Stimulated activated CD4-positive, alpha-beta T cell treated with anti-CD3 and anti-CD28 coated beads, Interleukin-1b, Interleukin-23, amount 100 ng/mL, for 1 hour (primary cell): ENCODE measurements at places on chromosomes 13 and 19.

- DNase-seq = no peak
Observed at GRCh38 chr19:42207767-42208271, 9.7 kb downstream of the DEDD2 start.

GRCh38 chr13:73593199-73593765 lies 534.5 kb downstream of the KLF5 start:
- no peak for DNase-seq

DNA sequence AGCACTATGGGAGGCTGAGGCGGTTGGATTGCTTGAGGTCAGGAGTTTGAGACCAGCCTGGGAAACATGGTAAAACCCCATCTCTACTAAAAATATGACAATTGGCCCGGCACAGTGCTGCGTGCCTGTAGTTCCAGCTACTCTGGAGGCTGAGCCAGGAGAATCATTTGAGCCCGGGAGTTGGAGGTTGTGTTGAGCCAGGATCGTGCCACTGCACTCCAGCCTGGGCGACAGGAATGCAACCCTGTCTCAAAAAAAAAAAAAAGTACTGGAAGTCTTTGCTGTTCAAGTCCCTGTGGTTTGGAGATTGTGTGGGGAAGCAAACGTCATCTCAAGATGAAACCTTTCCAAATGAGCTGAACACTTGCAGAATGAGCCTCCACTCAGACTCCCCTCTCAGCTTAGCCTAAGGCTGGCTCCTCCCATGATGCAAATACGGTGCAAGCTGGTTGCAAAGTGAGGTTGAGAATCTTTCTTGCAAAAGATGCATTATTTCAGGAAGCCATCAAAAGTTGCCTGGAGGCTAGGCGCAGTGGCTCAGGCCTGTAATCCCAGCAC lies 46.2 kb downstream of the MYO9B start:
- no peak for DNase-seq

- DNase-seq = no peak
Observed at GRCh38 chr19:50501568-50502475, 9.2 kb downstream of the JOSD2 start.

DNA sequence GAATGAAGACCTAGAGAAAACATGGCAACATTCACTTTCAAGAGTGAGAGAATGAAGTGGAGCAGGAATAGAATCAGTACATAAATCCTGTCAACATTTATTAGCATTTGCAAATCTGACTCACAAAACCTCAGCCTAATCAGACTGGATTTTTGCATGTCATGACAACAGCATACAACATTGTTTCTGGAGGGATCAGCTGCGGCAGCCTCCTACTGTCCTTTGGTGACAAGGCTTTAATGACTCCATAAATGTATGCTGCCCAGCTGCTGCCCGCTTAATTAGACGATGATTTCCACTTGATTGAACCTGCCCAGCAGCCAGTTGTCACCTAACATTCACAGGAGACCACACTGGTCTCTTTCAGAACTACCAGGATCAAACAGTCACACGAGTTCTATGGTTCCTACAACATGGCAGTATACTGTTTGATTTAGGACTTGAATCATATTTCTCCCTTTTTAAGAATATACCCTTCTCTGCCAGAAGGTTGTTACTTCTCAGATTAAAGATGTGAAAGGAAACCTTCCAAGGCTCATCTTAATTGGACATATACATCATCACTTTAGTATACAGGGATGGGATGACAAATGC lies 9.3 kb downstream of the EBPL start:
- no peak for DNase-seq

DNA sequence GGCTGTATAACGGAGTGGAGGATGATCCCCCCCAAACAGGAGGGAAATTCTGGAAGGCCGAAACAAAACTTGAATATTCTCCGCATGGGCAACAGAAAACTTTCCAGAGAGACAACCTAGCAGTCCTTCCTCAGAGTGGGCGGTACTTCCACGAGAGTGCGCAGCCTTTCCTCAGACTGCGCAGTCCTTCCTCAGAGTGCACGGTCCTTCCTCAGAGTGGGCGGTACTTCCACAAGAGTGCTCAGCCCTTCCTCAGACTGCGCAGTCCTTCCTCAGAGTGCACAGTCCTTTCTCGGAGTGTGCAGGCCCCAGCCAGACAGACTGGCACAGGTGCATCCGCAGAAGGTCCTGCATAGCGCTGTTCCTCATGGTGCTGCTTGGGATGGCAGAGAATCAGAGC lies 12.7 kb upstream of the GALP start:
- no peak for DNase-seq

- DNase-seq = no peak
Observed at GRCh38 chr19:17766543-17767131, 15.4 kb downstream of the FCHO1 start.

GRCh38 chr13:113584870-113585671 lies 518 bp downstream of the TFDP1 start:
- no peak for DNase-seq

- no peak for DNase-seq
Observed at GRCh38 chr13:32164622-32165268, 133.2 kb downstream of the FRY start.

GRCh38 chr13:73261739-73262216 lies 203.0 kb downstream of the KLF5 start:
- DNase-seq = no peak

DNA sequence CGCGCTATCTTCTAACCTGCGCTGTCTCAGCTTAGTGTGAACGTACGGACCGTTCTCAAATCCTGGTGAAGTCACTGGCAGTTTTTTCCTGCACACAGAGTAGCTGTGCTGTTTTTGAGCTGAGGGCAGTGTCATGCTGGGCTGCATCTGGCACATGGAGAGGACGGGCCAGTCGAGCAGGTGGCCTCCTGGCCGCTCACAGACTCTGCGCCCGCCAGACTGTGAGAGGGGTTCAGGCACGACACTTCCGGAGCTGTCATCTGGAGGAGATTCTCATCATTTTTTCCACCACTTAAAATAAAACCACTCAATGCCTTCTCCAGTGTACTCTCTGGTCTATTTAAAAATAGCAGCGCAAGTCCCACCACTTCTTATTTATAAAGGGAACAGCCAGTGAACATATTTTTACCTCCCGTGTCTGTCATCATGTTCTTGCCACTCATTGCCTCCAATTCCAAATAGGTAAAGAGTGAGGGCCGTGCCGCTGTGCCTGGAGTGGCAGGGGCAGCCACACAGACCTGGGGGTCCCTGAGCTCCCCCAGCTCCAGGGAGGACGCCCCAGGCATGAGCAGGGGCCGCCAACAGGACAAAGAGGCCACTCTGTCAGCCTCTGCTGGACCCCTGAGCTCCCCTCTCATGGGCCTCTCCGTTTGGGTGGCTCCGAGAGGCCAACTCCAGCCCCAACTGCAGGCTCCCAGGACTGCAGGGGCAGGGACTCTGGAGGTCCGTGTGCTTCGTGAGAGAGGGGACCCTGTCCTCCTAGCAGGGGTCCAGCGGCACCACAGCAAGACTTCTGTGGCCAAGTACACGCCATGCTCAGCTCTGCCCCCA lies 36.9 kb upstream of the GRTP1 start:
- no peak for DNase-seq

GRCh38 chr13:27403727-27404385 lies 20.6 kb upstream of the GTF3A start:
- no peak for DNase-seq
